ENCODE measurements at places on chromosomes 13 and 19.

DNA sequence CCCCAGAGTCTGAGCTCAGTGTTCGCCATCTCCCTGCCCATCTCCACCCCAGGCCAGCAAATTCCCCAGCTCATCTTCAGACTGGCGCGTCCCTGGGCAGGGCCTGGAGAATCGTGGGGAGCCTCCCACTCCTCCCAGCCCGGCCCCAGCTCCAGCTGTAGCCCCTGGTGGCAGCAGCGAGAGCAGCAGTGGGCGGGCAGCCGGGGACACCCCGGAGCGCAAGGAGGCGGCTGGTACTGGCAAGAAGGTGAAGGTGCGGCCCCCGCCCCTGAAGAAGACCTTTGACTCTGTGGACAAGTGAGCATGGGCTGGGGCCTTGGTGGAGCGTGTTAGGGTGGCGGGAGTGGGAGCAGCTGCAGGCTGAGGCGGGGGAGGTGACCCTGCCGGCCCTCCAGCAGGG lies 8.4 kb upstream of the PRR19 start:
- no peak for DNase-seq

- DNase-seq = no peak
These were observed 61.9 kb downstream of the TSC22D1 start for GRCh38 chr13:44514278-44514677.

- DNase-seq = no peak
These were observed 391.5 kb upstream of the MIR17HG start for GRCh38 chr13:90956031-90956430.

- no peak for DNase-seq
These were observed 101.5 kb downstream of the CCNA1 start for GRCh38 chr13:36533806-36534205.

- DNase-seq = no peak
These were observed 73.8 kb upstream of the FAM216B start for GRCh38 chr13:42707586-42707985.

- DNase-seq = no peak
These were observed 2.7 kb upstream of the ZNF345 start for GRCh38 chr19:36847968-36848367.

Data from breast epithelium (tissue), 4 donors.